ENCODE measurements at places on chromosomes 4 and X.

DNA sequence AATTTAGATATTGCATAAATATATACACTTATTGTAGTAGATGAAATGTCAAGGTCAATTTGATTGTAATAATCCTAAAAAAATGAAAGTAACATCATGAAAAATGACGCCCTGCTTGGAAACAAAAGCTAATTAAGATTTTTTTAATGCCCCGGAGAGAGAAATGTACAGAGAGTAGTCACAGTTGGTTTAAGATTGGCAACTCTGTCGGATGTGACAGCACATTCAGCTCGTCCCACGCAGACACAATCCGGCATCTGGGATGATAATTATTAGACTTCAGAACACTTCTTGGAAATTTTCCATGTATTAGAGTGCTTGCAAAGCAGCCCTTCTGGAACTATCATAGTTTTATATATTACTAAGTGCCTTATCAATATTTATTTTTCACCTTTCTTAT is 478.0 kb downstream of the PDHA2 start:
- DNase-seq: no peak

- no peak for DNase-seq
Measured at GRCh38 chr4:154560824-154561231, 2.0 kb upstream of the FGB start.

DNA sequence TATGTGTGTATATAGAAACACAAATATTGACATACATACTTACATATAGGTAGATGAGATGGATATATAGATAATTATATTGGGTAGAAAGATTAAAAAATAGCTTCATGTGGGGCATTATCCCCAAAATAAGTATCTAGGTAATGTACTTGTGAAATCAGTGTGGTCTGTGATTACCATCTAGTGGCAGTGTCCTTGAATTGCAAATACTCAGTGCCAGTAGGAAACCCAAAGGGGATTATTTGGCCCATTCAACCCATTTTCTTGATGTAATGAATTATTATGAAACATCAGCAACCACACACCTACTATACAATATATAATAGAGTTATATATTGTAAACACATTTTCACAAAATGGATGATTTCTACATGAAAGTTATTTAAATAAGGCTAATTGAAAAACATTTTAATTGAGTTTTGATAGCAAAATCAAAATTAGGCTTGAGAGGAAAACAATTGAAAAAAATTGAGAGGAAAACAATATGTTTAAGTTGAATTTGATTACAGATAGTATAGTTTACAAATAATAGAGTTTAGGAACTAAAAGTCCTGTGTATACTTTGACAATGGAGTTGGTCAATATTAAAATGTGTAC is 389.4 kb downstream of the GALNTL6 start:
- peak; percentile 23 for DNase-seq

GRCh38 chr4:78218260-78218659 is 161.1 kb downstream of the FRAS1 start:
- DNase-seq: no peak

- no peak for DNase-seq
Measured at GRCh38 chr4:99091216-99091575, 2.6 kb upstream of the ADH5 start.

- DNase-seq: no peak
Measured at GRCh38 chrX:24702362-24703184, 8.9 kb downstream of the POLA1 start.

- peak; percentile 13 for DNase-seq
Measured at GRCh38 chrX:51803833-51804232, 60.6 kb downstream of the GSPT2 start.

DNA sequence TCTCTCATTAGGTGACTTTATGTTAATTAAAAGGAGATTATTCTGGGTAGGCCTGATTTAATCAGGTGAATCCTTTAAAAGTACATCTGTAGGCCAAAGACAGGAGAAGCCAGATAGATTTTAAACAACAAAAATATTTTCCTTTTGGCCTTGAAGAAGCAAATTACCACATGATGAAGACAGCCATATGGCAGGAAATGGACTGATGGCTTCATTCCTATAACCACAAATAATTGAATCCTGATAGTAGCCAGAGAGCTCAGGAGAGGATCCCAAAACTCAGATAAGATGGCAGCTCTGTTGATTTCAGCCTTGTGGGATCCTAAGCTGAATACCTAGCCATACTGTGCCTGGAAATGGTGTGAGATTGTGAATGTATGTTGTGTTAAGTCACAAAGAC is 66.1 kb upstream of the PRKX start:
- DNase-seq: no peak

DNA sequence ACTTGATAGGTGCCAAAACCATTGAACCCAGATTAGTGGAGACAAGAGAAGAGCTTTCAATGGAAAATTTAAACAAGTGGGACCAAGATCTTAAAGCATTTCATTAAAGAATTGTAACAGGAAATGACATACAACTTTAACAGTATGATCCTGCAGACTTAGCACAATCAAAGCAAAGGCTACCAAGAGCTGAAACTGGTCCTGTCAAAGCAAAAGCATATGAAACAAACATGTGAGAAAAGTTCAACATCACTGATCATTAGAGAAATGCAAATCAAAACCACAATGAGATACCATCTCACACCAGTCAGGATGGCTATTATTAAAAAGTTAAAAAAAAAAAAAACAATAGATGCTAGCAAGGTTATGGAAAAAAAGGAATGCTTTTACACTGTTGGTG is 425.6 kb downstream of the IL1RAPL1 start:
- DNase-seq: no peak

DNA sequence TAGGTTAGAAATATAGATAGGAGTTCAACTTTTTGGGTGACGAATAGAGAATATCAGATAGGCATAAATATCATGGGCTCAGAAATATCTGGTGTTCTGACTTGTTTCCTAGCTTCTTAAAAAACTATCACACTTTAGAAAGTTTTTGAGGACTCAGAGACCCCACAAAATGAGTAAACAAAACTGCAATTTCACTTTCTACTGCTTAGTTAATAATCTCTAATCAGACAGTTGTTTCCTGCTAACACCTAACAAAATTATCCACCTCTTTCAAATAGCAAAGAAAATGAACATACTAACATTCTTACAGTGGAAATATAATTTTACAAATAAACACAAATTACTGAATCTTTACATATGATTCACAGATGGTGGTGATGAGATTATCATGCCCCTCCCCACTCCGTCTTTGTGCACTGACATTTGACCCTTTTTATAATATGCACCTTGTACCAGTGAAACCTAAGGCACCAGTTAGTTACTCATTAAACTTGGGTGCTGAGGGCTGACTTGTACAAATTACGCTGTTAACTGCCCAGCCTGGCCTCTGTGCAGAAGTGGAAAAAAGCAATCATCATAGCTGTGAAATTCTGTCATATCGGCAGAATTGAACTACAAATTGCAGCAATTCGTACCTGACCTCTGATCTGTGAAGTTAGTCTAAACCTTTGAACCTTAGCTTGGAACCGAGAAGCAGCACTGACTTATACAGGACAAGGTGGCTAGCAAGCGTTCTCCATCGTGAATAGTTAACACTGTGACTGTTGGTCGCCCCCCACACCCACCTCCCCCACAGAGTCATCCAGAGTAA is 138.7 kb downstream of the CHRNA9 start:
- DNase-seq: no peak

DNA sequence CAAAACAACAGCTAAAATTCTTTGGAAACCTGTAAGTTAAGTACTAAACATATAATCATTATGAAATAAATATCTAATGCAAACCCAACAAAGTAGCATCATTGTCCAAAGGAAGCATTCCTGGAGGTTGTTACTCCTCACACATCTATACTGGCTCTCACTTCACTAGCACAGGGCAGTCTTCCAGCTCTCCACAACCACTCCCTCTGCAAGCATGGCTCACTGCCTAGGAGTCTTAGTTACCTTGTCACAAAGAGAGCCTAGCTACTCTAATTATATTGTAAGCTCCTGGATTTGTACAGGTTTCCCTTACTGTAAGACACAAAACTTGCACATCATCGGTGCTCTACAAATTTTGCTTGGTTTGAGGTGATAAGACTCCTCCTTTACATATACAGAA is 76.1 kb downstream of the AMMECR1 start:
- DNase-seq: no peak

DNA sequence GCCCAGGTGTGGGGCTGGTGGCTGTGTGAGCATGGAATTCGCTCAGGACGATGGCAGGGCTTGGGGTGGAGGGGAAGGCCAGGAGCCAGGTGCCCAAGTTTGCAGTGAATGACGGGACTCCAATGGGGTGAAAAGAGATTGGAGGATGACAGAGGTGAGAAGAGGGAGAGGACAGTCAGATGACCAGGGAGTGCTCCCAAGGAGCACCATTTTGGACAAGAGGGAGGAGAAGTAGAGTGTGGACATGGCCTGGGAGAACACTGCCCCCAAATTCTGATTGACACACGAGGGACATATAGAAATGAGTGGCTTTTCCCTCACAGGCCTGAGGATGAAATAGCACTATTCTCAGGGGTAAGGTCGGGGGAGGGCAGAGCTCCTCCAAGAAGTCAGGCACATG is 6.7 kb downstream of the MRFAP1 start:
- DNase-seq: no peak

DNA sequence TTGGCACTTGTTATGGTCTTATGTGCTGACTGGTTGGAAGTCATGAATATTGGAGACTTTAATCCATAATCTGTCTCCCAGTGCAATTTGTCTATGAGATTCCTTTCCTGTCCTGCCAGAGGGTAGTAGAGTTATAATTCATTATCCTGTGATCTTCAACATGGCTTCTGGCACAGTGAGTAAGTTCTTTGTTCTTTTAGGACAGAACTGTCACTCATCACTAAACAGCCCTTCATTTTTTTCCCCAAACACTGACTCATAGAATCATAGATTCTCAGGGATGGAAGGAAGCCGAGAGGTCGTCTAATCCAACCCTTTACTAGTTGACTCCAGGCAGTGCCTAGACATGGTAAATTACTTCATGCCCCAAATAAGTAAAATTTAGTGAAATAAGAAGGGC is 78.4 kb downstream of the LUZP4 start:
- no peak for DNase-seq

DNA sequence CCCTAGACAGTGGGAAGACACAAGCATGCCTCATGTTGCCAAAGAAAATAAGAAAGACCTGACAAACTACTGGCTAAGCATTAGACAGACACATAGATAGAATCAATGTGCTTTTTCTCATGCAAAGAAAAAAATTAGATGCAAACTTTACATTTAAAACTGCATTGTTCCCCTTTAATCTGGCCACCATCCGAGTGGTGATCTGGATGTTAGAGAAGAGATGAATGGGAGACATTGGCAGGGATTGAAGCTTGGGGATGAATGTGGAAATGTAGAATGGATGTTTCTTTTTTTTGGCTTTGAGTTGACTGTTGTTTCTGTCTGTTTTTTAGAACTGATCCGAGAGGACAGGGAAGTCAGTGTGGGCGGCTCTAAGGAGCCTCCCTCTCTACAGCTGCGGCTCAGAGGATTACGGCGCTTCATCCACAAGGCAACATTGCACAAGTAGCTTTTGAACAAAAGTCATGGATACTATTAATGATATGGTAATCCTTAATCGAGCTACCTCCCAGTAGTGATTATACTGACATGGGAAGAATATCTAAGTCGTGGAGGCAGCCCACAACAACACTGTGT is 53.0 kb downstream of the HELT start:
- DNase-seq: no peak

- DNase-seq: no peak
Measured at GRCh38 chrX:151970661-151971060, 3.8 kb downstream of the GABRE start.

DNA sequence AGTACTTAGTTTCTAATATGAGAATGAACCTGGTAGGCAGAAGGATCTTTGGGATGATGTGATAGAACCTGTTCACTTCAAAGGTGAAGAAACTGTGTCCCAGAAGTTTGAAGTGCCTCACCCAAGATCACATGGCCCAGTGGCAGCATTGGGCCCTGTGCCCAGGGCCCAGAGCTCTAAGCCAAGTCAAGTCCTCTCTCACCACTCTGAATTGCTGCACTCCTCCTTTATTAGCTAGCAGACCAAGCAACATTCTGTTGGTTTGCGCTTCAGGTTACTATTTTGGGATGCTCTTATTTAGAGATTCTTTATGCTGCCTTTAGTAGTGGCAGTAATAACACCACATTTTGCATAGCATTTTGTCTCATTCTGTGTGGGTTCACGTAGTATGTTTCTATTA is 82.7 kb downstream of the PARM1 start:
- no peak for DNase-seq

GRCh38 chr4:142366769-142367181 is 479.3 kb downstream of the INPP4B start:
- DNase-seq: no peak

DNA sequence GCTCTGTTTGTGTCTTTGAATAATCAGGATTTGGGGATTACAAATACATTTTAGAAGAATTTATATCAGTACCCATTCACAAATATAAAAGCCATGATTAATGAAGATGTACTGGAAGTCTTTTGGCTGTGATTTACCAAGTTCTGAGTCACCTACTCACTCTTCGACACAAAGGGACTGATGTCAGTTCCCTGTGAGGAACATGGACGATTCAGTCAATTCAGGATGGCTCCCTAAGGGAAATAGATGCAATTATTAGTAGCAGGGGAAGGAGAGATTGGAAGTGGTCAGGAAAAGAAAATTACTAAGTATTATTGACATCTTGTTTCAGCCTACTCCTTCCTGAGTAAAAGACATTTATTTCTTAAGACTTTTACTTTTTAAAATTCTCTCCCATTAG is 550.7 kb upstream of the SLIT2 start:
- no peak for DNase-seq

DNA sequence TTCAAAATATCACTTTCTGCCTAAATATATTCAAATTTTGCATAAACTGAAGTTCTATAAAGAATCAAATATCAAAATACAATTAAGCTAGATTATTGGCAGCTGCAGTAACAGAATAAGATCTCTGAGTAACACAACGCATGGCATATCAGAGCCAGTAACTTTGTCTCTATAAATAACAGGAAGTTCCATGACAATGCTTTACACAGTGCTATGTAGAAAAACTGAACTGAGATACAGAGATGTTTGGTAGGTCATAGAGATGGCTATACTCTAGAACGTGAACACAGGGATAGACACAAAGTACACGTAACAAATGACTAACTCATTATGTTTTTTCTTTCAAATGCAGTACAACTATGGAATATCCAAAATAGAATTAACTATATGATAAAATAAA is 18.2 kb downstream of the UBE2D3 start:
- no peak for DNase-seq

GRCh38 chr4:186606591-186606992 is 51.2 kb upstream of the MTNR1A start:
- DNase-seq: no peak

- DNase-seq: no peak
Measured at GRCh38 chr4:27027428-27027827, 166.8 kb downstream of the STIM2 start.

DNA sequence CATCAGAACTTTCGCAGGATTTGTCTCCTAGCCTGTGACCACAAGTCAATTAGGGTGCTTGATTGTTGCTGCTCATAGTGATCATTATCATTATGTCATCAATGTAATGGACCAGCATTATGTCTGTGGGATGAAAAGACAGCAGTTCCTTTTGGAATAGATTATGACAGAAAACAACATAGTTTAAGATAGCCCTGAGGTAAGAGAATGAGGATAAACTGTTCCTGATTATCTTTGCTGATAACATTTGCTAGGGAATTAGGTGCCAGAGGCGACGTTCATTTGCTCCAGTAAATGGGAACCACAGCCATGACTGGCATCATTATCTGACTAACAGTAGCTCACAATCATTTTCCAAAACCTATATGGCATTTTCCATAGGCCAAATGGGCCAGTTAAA is 12.7 kb upstream of the THOC2 start:
- DNase-seq: no peak

Measured in inflammatory macrophage treated with lipopolysaccharide for 4 hours (primary cell).